ENCODE measurements at places on chromosomes 5 and 9. TPM values are rescaled to one million over a fixed set of nuclear protein-coding genes. Genes with fewer than 3 reads are reported as not detected.

The TMEM215 gene
- not detected for total RNA-seq

GRCh38 chr5:32331217-32331934 is 18.6 kb upstream of the MTMR12 start:
- no peak for DNase-seq

GRCh38 chr5:171707442-171707792 is 78.2 kb upstream of the SMIM23 start:
- no peak for DNase-seq

The PLAC8L1 gene
- not detected for total RNA-seq

The ARSI gene
- total RNA-seq: 13.8 TPM

DNA sequence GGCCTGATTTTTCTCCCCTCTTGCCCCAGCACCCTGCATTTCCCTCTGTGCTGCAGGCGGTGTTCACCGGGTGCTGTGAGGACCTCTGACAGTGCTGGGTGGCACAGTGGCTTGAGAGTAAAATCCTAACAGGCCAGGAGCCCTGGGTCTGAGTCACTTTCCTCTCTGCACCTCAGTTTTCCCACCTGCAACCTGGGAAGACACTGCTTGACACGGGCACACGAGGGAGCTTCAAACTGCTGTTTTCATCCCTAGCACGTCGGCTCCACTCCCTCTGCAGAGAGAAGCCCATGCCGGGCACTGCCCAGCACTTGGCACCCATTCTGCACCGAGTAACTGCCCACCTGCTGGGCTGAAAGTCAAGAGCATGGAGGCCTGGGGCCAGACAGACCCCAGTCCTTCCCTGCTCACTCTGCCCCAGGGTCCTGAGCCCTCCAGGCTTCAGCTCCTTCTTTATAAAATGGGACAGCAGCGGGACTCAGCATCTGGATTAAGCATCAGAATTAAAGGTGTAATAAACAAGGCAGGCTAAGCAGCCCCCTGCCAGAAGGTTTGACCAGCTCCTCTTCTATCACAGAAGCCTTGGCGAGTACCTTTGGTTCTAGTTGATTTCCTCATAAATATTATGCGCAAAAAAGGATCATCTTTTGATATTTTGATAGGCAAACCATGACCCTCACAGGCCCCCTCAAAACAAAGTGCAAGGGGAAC is 5.2 kb downstream of the GFI1B start:
- DNase-seq: no peak

The ANKRD31 gene
- under 0.01 TPM for total RNA-seq

DNA sequence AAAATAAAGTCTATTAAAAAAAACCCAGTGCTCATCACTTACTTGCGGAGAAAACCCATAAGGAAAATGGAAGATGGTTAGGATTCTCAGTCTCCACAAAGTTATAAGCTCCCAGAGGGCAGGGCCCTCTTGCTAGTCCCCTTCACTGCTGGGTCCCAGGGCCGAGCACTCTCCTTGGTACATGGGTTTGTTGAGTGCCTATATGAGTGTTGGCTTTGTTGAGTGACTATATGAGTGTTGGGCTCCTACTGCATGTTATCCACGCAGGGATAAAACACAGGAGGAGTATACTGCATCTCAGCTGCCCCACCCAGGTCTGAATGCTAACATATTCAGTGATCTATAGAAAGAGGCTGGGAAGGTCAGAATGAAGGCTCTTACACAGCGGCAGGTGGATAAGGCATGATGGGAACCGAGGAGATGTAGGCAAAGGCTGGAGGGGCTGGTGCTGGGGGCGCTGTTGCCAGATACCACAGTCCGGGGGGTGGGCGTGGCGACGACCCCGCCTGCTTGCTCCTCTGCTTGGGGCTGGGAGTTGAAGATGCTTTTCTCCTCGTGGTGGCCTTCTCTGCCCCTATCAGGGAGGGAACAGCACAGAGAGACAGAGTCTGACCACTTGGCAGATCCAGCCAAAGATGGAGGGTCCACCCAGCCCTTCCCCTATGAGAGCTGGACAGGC is 11.6 kb downstream of the ORM2 start:
- no peak for DNase-seq

- DNase-seq: peak; percentile 51
These were observed 185.9 kb downstream of the ERCC6L2 start for GRCh38 chr9:96061293-96061987.

The NR6A1 gene
- under 0.01 TPM for total RNA-seq

DNA sequence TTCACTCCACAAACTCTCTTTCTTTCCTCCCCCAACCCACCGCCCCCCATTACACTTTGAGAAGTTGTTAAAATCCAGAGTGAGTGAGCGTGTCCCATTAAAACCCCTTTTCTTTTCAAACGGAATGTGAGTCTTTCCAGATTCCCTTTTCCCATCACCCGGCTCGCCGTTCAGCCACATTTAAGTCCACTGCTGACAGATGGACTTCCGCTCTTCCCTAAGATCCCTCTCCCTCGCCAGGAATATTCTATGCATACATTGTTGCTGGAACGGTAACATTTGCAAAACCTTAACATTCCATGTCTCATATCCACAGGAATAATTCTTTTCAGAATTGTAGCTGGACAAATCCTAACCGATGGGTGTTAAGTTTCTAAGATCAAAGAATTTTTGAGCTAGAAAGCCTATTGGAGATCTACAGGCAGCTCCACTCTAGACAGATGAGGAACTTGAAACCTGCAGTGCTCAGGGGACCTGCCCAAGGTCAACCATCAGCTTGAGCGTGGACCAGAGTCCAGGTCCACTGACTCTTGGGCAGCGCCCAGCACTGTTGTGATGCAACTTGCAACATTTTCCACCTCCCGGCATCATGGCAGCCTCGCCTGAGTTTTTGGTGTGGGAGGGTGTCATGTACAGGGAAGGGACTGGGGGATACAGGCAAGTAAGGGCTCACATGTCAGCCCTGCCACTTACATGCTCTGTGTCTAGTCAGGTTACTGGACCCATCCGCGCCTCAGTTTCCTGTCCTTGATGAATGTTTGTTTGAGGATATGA is 500.1 kb downstream of the CCDC171 start:
- DNase-seq: no peak

GRCh38 chr9:131534721-131535237 is 3.7 kb upstream of the UCK1 start:
- no peak for DNase-seq

DNA sequence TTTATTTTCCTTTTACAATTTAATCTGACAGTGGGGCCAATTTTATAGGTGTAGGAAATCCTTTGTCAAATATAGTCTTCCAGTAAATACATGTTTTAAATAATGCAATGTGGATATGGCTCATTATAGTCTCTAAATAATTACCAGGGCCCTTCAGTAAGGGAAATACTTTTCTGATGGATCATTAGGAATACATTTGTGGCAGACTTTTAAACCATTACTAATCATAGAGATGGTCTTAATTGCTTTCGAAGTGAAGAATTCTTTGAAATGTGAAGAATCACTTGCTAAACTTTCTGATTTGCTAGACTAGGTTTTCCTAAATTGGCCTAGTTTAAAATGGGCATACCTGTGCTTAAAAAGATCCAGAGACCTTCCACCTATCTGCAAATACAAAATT is 105.6 kb upstream of the ELL2 start:
- no peak for DNase-seq

DNA sequence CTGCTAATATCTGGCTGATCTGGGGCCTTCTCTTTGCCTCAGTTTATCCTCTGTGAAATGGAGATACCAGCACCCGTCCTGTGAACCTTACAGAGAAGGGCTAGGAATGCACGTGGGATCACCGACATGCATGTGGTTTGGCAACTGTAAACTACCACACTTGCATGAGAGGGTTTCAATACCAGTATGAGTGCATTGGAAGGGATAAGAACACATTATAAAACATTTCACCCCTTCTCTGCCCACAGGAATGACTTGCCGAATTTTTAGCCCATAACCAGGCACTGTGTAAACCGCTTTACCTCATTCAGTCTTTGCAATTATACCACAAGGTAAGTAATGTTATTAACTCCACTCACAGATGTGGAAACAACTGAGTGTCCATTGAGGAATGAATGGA is 8.9 kb upstream of the RAB14 start:
- no peak for DNase-seq

The GABRB2 gene
- total RNA-seq: under 0.01 TPM

DNA sequence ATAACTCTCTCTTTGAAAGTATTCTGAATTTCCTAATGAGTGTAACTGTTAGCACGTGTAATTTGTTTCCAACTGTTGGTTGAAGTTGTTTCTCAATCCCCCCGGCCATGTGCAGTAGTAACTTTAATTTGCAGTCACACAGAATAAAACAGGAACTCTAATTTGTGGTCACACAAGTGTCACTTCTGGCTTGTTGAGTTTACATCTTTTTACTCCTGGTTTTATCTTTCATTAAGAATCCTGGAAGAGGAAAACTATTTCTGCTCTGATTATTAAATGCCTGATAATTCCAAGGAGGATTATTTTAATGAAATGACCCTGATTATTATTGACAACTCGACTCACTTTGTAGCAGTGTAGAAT is 1.2 kb downstream of the SCAMP1 start:
- no peak for DNase-seq

DNA sequence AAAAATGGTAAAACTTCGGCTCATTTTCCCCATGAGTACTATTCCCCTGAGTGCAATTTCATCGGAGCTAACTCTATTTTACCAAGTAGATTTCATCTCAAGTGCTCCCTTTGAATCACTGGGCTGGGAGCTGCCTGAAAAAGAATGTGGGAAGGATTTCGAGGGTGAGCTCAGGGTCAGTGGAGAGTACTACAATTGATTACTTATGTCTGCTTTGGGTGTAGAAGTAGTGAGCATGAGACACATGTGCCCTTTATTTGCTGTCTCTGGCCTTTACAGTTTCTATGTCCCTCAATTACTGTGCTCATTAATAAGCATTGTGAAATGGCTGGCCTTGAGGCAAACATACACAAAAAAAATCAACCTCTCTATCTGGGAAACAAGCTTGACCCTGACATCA is 172.7 kb upstream of the RFX3 start:
- peak; percentile 38 for DNase-seq

DNA sequence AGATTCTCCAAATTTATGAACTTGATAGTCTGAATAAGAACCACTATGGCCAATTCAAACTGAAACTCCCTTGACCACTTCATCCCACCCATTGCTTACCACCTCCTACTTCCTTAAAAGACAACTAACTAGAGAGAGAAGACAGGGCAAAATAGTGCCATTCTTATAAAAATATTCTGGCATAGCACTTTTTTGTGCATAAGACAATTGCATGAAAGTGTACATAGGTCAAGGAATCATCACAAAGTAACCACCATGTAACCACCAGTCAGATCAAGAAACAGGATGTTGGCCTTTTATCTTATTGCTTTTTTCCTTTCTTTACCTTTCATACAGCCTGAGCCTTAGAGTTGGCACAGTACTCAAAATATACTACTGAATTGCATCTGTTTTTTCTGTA is 8.1 kb upstream of the ARSB start:
- no peak for DNase-seq

The F2RL2 gene
- 29.8 TPM for total RNA-seq

The GLRA1 gene
- total RNA-seq: not detected

GRCh38 chr9:112168197-112168596 is 6.9 kb downstream of the SUSD1 start:
- DNase-seq: no peak

The TLR4 gene
- 18.1 TPM for total RNA-seq

GRCh38 chr9:5459289-5459829 is 9.0 kb downstream of the CD274 start:
- no peak for DNase-seq

The IL17B gene
- total RNA-seq: not detected

DNA sequence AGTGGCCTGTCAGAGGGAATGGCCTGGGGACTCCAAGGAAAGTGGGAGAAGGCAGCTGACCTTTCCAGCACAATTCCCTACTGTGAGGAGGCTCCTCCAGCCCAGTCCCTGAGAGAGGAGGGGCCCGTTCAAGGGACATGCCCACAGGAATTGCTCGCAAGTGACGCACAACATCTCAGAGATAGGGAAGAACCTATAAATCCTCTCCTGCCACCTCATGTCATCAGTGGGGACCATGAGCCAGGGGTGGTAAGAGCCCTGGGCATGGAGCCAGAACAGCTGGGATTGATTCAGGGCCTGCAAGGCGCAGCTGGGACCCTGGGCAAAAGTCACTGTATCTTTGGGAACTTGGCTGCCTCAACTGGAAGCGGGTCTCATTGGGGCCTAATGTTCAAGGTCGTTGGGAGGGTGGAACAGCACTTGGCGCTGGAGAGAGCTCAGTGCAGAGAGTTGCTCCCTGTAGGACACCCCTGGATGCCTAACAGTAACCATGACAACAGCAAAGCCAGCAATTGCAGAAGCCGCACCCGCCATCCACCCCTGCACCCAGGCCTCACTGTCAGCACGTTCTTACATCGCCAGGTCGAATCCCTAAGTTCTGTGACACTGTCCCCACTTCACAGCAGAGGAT is 41.3 kb upstream of the ORM1 start:
- DNase-seq: peak; percentile 89

GRCh38 chr5:404666-405241 is 38.2 kb upstream of the EXOC3 start:
- no peak for DNase-seq

DNA sequence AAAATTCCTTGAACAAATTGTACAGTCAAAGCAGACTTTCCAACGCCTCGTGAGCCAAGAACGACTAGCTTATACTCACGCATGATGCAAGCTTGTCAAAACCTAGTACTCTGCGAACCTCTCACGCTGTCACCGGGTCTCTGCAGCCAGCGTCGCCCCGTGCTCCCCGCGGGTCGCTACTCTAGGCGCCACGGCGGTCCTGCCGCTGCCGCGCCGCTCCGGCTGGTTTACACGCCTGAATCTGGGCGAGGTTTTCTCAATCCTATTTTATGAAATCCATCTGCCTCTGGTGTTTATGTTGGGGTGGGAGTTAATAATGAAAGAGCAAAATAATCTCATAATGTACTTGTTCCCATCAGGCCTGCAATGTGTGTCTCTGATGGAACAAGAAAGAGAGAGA is 90.9 kb downstream of the SV2C start:
- no peak for DNase-seq

DNA sequence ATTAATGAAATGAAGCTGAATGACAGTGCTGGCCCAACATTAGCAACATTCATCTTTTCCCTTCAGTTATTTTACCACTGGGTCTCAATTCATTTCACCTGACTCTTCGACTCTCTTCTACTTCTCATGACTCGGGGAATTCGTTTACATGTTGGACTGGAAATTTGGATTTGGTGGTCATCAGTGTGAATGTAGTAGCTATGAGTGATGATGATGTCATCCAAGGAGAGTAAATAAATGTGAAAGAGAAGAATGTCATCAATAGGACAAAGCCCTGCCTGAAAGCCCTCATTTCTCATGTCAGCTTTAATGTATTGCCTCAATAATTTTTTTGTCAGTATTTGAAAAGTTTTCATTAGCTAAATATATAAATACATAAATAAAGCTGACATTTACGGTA is 21.9 kb upstream of the CFAP95 start:
- no peak for DNase-seq

- no peak for DNase-seq
These were observed 104.7 kb downstream of the RAB3C start for GRCh38 chr5:58687595-58687994.
